ENCODE measurements at places on chromosomes 13 and 19. TPM values are rescaled to one million over a fixed set of nuclear protein-coding genes. Genes with fewer than 3 reads are reported as not detected.

DNA sequence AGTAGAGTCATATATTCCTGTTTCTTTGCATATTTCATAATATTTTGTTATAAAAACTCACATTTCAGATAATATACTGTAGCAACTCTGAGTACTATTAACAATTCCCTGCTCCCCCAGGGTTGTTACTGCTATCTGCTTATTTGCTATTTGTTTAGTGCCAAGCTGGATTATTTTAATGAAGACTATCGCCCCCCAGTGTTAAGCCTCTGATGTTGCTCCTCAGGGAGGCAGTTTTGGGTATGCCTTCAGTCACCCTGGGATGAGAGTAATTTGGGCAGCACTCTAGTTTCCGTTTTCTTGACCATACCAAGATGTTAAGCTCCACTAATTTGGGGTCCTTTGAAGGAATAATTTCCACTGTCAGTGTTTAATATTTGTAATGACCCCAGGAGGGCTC, 46.0 kb downstream of the MICU2 start:
- DNase-seq: no peak

- DNase-seq: no peak
Observed at GRCh38 chr13:76350399-76350798, 535.8 kb downstream of the KCTD12 start.

- no peak for DNase-seq
Observed at GRCh38 chr13:36135876-36136275, 4.7 kb upstream of the DCLK1 start.

DNA sequence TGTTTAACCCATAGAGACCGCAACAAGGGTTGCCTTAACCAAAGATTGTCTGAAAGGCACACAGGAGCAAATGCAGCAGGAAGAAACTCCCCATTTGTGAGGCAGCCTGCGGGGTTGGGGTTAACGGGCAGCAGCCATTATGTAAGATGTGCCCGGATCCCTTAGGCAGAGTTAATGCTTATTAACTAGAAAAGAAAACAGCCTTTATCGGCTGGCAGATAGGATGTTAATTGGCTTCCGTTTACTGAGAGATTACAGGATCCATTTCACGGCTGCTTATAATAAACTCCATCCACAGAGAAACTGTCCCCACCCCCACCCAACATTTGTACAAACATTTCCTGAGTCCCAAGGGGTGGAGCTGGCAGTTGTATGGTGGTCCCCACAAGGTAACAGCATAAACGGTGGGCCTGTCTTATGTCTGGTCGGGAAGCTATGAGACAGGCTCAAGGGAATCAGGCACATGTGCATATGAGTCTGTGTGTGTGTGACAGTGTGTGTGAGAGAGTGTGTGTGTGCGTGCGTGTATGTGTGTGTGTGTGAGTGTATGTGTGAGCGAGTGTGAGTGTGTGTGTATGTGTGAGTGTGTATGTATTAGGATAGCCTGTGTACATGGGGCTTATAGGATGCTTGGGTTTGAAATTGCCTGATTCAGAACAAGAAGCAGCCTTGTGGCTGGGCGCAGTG, 10.5 kb downstream of the SLC25A42 start:
- DNase-seq: no peak

GRCh38 chr19:50644315-50644915, 4.7 kb upstream of the SYT3 start:
- no peak for DNase-seq

The SDHAF1 gene
- polyA plus RNA-seq: 15.7 TPM

DNA sequence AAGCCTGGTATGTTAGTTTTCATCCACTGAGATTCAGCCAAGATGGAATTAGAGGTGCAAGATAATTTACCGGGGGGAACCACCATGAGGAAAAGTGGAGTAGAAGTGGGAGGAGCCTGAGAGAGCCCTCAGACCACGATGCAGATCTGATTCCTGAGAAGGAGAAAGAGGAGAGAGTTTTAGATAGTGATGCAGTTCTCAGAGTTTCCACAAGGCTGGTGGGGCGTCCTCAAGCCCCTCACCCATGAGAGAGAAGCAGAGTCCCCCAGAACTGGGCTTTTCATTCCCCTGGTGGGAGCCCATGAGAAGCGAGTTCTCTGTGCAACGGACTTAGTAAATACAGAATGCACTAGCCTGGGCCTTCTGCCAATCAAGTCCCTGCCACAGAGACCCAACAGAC, 18.1 kb downstream of the CEACAM5 start:
- DNase-seq: no peak

DNA sequence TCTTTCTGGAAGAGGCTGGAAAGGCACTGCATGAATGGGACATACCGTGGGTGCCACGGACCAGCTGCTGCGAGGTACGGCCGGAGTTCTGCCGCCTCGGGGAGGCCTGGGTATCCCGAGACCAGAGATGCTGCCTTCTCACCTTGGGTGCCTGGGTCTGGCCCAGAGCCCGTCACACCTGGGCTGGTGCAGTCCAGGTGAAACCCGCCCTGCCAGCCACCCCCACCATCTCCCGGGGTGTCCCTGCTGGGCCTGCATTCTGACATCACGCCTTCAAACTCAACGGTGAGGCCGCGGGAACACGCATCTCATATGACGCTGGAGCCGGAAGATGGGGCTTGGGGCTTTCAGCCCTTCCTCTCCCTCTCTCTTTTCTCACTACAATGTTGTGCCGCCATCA, 98.0 kb downstream of the GADD45B start:
- no peak for DNase-seq

DNA sequence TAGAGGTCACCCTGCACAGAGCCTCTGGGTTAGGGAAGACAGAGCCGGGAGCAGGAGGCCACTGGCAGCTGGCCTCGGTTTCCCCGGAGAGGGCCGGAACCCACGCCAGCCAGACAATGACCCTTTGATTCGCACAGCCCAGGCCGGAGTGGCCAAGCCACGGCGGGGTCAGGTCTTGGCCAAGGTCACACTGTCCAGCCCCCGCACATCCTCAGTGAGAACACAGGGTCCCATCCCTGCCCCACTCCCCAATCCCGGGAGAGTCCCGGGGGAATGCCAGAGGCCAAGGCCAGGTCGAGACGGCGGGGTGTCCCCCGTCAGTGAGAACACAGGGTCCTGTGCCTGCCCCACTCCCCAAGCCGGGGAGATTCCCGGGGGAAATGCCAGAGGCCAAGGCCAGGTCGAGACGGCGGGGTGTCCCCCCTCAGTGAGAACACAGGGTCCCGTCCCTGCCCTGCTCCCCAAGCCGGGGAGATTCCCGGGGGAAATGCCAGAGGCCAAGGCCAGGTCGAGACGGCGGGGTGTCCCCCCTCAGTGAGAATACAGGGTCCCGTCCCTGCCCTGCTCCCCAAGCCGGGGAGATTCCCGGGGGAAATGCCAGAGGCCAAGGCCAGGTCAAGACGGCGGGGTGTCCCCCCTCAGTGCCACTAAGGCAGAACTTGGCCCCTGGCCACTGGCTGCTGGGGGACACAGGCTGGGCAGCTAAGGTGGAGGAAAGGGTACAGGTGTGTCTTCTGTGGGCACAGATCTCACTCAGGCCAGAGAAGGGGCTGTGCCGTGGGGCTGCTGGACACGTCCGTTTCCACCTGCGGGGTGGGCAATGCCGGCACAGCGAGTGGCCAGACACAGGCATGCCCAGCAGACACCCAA, 1.7 kb upstream of the FSTL3 start:
- no peak for DNase-seq

The AMER2 gene
- 0.39 TPM for polyA plus RNA-seq

- no peak for DNase-seq
Observed at GRCh38 chr13:56907766-56908165, 233.0 kb upstream of the PRR20A start.

The PLK5 gene
- polyA plus RNA-seq: 0.45 TPM

The GNG7 gene
- polyA plus RNA-seq: 5.9 TPM

The CCDC8 gene
- 45.3 TPM for polyA plus RNA-seq

DNA sequence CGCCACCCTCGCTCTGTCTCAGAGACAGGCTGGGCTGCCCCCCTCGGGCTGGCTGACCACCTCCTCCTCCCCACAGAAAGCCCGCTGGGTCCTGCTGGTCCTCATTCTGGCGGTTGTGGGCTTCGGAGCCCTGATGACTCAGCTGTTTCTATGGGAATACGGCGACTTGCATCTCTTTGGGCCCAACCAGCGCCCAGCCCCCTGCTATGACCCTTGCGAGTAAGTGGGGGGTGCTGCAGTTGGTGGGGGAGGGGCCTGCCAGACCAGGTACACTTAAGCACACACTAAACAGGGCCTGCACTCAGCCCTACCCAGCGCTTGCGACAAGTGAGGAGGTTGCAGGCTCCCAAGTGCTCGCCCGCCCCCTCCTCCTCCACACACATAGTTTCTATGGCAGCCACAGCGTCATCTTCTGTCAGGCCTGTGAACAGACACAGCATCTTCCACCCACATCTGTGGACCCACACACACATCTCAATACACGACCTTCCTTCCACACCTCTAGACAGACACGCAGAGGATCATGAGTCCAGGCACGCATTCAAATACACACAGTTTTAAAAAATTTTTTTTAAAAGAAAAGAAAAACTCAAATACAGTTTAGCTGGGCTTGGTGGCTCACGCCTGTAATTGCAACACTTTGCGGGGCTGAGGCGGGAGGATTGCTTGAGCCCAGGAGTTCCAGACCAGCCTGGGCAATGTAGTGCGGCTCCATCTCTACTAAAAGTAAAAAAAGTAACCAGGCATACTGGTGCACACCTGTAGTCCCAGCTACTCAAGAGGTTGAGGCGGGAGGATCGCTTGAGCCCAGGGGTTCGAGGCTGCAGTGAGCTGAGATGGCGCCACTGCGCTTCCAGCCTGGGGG, 18.4 kb downstream of the PLD3 start:
- peak; percentile 40 for DNase-seq

The SYT5 gene
- 0.44 TPM for polyA plus RNA-seq

The TNFRSF19 gene
- polyA plus RNA-seq: 50.6 TPM

DNA sequence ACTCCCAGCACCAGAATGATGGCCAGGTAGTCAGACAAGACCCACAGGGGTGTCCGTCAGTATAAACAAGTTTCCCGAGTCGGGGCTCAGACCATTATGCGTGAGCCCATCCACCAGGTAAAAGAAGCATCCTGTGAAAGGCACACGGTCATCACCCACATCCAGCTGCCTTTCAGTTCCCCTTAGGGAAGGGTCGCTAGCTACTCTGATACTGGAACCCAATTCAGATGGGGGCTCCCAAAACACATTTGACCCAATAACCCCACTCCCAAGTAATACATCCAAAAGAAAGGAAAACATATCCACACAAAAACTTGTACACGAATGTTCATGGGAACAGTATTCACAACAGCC, 66.8 kb downstream of the STK24 start:
- DNase-seq: no peak

GRCh38 chr13:113637262-113638160, 20.5 kb downstream of the ATP4B start:
- no peak for DNase-seq

DNA sequence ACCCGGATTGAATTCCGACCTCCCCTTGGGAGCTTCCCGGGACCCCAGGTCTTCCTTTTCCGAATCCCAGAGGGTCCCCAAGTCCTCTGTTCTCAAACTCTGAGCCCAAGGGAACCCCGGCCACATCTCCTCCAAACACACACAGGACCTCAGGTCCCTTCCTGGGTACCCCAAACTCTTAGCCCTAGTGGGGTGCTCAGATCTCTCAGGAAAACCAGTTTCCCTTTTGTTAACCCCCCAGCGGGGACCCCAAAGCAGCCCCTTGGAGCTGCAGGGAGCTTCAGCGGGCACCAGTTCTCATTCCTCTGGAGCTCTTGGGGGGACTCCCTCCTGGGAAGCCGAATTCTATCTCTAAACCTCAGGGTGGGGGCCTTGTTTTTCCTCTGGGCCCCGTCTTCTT, 774 bp downstream of the CACNG6 start:
- no peak for DNase-seq

DNA sequence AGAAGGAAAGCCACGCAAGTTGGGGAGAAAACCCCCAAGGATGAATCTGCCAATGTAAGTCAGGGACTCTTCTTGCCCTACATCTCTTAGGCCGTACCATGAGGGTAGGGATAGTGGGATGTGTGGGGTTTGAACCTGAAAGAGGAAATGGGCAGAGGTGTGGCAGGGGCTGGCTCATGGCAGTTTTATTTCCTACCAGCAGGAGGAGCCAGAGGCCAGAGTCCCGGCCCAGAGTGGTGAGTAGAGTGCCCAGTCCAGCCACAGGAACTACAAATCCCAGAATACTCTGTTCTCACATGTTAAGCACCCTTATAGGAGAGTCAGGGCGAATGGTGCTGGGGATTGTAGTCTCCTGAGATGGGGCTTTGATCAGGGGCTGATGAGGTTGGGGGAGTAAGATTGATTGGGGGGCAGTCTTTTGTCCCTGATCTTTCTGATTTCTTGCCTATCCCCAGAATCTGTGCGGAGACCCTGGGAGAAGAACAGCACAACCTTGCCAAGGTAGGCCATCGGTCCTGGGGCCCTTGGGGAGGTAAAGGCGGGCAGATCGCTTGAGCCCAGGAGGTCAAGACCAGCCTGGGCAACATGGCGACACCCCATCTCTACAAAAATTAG, 16.5 kb downstream of the VASP start:
- DNase-seq: peak; percentile 73

The FCER2 gene
- polyA plus RNA-seq: 0.06 TPM

- DNase-seq: no peak
Observed at GRCh38 chr19:6116749-6117430, 6.6 kb upstream of the RFX2 start.

The IGFL3 gene
- polyA plus RNA-seq: not detected

GRCh38 chr19:44816301-44816700, 7.4 kb downstream of the BCAM start:
- no peak for DNase-seq

All from renal cortex interstitium (tissue), 15 donors.